ENCODE measurements at places on chromosomes 7 and 10.

GRCh38 chr10:111142092-111142768 is 65.4 kb downstream of the ADRA2A start:
- no peak for DNase-seq

- no peak for DNase-seq
Observed at GRCh38 chr10:99631496-99631895, 11.3 kb upstream of the SLC25A28 start.

- no peak for DNase-seq
Observed at GRCh38 chr10:30127120-30127541, 67.7 kb upstream of the JCAD start.

DNA sequence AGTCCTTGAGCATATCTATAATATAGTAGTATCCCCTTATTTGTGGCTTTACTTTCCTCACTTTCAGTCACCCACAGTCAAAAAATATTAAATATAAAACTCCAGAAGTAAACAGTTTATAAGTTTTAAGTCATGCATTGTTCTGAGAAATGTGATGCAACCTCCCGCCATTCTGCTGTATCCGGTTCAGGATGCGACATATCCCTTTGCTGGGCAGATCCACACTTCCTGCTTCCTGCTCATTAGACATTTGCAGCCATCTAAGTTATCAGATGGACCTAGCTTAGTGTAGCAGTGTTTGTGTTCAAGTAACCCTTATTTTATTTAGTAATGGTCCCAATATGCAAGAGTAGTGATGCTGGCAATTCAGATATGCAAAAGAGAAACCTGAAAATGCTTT is 38.9 kb upstream of the BMS1 start:
- no peak for DNase-seq

DNA sequence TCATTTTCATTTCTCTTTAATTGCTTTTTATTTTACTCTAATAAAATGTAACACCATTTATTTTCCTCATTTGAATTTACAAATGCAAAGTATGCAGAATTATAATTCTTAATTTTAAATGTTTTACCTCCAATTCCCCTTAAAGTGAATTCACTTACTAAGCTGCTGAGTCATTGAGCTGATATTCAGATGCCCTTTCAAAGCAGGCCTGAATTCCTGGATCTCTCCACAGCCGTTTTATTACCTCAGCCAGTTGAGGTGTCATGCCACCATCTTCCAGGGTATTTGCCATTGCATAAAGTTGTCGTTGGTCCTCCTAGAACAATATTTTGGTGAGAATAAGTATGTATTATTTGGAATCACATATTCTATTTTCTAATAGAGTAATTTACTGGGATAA is 33.2 kb downstream of the GNAT3 start:
- no peak for DNase-seq

GRCh38 chr10:27369880-27370279 is 129.3 kb upstream of the ACBD5 start:
- no peak for DNase-seq

GRCh38 chr7:155725006-155725355 is 80.5 kb downstream of the RBM33 start:
- DNase-seq: peak; percentile 42

- no peak for DNase-seq
Observed at GRCh38 chr10:12081470-12081869, 12.7 kb downstream of the DHTKD1 start.

- DNase-seq: no peak
Observed at GRCh38 chr10:66307826-66308225, 618.0 kb upstream of the LRRTM3 start.

DNA sequence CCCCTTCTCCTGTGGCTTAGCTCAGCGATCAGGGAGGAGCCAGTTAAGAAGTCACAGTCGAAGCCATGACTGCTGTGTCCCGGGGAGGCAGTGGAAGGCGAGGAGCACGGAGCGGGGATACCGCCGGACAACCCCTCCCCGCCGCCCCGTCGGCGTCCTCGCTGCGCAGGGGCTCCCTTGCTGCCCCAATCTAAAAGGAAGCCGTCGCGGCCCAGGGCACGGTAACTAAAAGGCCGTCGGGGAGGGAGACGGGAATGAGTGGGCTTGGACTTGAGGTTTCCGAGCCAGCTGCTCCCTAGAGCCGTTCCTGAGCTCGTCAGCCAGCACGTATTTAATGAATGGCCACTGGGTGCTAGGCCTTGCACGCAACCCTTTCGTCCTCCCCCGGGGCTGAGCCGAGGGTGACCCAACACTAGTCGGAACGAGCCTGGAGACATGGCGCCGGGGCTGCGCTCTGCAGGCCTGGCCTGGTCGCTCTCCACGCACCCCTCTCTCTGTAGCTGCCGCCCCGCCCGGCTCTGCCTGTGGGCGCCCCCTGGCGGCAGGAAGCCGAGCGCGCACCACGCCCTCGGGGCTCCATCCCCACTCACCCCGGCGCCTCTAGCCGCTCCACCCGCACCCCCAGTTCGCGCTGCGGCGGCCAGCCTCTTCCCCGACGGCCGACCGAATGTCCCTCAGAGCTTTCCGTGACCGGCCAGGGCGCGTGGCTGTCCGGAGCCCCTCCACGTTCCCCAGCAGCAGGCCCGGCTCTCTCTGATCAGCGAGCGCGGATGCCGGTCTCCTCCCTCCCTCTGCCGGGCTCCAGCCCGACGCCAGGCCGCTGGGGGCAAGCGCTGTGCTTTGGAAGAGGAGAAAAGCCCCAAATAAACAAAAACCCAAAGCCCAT is 29.3 kb upstream of the KCNK18 start:
- DNase-seq: peak; percentile 77

- DNase-seq: no peak
Observed at GRCh38 chr7:147136352-147136751, 1019.8 kb downstream of the CNTNAP2 start.

- DNase-seq: no peak
Observed at GRCh38 chr10:10886861-10887531, 130.7 kb upstream of the CELF2 start.

Data from common myeloid progenitor, CD34-positive (primary cell).